Renal cortical epithelial cell (primary cell): ENCODE measurements at places on chromosomes 2 and 18. TPM values are rescaled to one million over a fixed set of nuclear protein-coding genes. Genes with fewer than 3 reads are reported as not detected.

The RBKS gene
- total RNA-seq, result 10.0 and 12.5 TPM in 2 replicates

GRCh38 chr18:56152551-56153310 is 485.7 kb downstream of the TXNL1 start:
- peak; percentile 2 for DNase-seq

The WDR7 gene
- 9.2 and 21.5 TPM in 2 replicates for total RNA-seq

The MERTK gene
- total RNA-seq, result 4.4 and 5.7 TPM in 2 replicates

The SFTPB gene
- not detected in 2 replicates for total RNA-seq

The GNLY gene
- total RNA-seq, result not detected in 2 replicates

DNA sequence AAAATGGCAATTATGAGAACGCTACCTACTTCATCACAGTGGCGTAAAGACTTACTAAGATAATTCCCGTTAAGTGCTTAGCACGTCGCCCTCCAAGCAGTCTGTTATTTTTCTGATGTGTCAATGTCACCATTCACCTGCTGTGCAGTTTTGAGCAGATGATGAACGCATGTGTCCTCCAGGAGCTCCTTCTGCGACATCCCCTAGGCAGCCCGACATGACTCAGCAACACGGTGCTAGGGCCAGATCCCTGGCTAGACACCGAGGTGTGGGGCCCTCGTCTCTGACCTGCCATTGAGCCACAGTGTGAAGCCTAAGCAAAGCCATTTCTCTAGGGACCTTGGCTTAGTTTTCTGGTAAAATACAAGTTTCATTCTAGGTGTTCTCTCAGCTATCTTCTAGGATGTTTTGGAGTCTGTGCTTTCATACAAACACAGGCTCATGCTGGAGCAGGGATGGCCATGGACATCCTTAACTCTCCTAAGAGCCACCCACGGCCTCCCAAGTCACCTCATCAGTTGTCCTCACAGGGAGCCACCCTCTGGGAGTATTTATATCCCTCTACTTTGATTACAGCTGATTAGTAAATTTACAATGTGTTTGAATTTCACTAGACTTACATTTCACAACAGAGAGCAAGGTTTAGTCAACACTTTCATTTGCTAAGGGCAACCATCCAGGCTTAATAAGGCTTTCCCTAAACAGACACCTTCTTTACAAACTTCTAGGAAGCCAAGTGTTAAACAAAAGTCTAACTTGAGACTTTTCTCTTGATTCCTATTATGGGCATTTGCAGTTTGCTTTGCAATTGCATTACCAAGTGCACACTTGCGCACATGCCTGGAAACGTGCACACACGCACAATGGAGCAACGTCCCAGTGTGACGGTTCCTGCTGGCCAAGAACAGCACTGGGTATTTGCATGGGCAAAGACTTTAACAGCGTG is 376.8 kb upstream of the ID2 start:
- peak; percentile 16 for DNase-seq

DNA sequence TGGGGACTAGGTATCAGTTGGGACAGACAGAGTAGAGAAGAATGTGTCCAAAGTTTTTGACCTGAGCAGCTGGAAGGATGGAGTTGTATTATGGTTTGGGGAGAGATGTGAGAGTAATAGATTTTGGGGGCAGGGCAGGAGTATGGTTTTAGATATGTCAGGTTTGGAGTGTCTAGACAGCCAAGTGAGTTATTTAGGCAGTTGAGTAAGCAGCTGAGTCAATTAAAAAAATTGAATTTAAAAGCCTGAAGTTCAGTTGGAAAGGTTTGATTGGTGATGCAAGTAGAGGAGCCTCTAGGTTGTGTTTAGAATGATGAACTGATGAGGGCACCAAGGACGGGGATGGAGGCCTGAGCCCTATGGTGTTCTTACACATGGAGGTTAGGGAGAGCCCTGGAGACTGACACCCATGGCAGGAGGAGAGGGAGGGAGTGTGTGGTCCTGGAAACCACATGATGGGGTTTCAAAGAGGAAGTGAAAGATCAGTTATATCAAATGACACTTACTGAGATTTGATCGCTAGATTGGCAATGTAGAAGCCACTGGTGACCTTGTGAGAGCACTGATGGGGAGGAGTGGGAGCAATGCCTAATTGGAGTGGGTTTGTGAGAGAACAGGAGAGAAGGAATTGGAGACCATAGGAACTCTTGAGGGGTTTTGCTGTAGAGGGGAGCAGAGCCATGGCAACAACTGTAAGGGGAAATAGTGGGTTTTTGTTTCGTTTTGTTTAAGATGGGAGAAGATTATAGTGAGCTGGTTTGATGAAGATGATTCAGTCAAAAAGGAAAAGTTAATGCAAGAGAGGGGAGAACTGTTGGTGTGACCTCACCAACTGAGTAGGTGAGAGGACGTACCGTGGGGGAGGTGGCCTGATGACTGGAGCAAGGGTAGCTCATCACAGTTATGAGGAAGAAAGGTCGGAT is 10.3 kb downstream of the ITGA6 start:
- no peak for DNase-seq

The HAAO gene
- total RNA-seq, result 1.1 and 1.2 TPM in 2 replicates

- no peak for DNase-seq
Measured at GRCh38 chr2:105486762-105487141, 87.9 kb upstream of the FHL2 start.

DNA sequence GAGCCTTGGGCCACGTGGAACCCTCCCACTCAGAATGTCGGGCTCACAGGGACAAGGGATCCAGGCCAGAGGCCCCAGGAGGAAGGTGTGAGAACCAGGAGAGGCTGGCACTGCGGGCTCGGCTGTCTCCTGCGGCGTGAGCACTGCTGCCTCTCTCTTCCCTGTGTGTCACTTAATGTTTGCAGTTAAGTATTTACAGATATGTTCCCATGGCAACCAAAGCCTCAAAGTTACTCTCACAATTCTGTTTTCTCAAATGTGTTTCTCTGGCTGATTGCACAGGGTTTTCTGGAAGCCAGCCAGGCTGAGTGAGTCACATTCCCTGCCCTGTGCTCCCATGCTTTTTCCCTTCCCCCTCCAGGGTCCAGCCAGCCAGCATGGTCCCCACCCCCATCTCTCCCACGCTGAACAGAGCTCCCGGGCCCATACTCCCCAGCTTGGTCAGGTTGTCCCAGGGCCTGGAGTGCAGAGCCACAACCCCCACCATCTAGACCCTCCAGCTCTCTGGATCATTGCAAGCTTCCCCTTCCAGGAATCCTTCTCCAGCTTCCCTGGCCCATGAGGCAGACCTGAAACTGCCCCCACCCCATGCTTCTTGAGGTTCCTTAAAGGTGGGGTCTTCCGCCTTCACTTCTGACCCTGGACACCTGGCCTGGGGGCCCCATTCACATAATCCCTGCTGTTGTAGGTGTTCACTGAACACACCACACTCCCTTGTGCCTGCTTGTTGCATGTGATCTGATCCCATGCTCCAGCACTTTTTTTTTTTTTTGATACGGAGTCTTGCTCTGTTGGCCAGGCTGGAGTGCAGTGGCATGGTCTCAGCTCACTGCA is 265.9 kb downstream of the CELF4 start:
- peak; percentile 100 for DNase-seq

The ERBB4 gene
- total RNA-seq, result 1.9 and 40.7 TPM in 2 replicates

The ADCYAP1 gene
- not detected in 2 replicates for total RNA-seq

DNA sequence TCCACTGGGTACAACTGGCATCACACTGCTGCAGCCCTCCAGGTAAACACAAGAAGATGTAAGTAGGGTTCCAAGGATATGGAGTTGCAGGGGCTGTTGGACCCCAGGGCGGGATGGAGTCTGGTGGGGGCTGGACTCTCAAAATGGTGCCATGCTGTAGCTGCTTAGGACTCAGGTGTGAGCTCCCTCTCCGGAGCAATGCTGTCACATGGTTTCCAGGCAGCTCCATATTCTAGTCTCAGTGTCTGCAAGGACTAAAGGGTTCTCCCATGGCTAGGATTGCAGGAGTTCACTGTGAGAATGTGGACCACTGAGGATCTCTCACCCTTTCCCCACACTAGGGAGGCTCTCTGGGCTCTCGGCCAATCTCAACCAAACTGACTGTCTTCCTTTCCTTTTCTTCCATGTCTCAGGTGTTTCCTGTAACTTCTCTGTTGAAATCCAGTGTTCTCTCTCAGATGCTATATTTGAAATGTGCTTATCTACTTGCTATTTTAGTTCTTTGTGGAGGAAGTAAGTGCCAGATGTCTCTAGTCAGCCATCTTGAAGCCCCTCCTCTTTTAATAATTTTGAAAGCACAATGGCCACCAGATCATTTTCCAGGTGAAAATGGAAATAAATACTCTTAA is 57.6 kb downstream of the CCNT2 start:
- DNase-seq, result no peak

DNA sequence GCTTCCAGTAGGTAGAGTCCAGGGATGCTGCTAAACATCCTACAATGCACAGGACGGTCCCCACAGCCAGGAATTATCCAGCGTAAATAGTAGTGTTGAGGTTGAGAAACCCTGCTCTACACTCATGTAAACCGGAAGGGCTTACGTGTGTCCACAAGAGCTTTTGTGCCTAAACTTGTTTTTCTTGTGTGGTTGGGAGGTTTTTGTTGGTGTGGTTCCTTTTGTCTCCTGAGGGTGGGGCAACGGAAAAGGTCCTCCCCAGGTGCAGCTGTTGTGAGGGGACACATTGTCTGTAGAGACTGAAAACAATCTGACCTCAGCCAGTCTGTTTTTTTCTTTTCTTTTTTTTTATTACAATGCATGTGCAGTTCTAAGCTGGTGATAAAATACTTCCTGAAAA is 72.7 kb upstream of the MGAT5 start:
- DNase-seq, result no peak

DNA sequence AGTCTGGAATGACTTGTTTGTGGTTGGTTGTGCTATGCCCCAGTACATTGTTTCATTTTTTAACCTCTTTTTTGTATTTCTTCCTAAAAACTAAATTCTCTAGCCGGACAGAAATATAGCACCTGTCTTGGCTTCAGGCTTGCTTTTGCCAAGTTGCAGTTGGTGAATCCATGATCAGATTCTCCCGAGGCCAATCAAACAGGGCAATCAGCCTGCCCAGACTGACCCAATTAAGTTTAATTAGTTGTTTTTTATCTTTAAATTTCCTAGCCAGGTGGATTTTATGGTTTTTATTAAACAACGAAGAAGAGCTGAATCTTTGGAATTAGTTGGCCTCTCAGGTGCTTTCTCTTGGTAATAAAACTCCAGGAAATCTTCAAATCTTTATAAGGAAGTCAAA is 162.1 kb downstream of the CPS1 start:
- no peak for DNase-seq

DNA sequence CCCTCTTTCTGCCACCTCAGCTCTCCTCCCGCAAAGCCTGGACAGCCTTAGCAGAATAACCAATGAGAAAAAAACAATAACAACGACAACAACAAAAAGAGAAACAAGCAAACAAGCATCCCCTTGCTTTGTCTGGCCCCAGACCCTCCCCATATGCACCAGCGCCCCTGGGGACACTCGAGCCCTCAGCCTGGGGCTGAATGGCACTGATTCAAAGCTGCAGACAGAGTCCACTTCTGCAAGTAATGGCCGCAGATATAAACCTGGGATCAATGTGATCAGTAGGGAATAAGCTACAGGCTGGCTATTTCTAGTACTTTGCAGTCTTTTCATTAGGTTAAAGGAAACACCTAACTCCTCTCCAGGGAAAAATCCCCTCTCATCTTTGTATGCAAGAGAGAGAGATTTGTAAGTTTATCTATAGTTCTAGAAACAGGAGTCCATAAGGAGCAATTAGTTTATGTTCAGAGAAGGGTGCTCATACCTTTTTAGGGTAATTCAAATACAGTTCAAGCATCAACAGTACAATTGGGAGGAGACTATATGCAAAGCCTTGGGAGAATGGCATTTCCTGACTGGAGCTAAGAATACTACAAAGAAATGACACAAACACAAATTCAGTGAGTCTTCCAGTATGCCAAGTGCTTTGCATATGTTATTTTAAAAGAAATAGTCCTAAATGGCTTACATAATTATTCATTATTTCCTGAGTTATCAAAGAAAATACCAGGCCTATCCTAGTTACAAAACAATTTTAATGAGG is 122.3 kb upstream of the DDX18 start:
- DNase-seq, result no peak

GRCh38 chr2:218404351-218405085 is 4.8 kb downstream of the CTDSP1 start:
- DNase-seq, result no peak

The EFHD1 gene
- total RNA-seq, result 7.5 and 26.9 TPM in 2 replicates

The DAW1 gene
- total RNA-seq, result 1.5 and 14.1 TPM in 2 replicates

GRCh38 chr18:24770311-24771024 is 310.0 kb downstream of the HRH4 start:
- no peak for DNase-seq
